Lung microvascular endothelial cell (primary cell): ENCODE measurements at places on chromosomes 4 and X.
A peak's percentile ranks its signal among the peaks of the same experiment; 100 is the strongest.

GRCh38 chr4:24991015-24991414 is 39.7 kb downstream of the LGI2 start:
- peak; percentile 98 for DNase-seq

DNA sequence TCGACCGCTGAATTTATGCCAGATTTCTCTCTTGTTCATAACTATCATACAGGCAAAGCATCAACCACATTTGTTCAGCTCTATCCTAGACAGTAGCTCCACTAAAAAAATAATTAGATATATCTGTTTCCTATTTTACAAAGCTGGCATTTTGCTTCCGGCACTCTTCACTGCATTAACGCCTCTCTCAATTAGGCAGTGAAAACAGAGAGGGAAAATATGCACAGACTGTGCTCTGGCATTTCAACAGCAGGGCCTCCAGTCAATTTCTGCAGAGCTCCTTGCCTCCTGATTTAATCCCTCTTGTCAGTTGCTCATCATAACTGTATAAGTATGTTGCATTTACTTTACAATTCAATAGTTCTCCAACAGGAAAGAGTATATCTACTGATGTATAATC is 666.9 kb upstream of the INTU start:
- no peak for DNase-seq

DNA sequence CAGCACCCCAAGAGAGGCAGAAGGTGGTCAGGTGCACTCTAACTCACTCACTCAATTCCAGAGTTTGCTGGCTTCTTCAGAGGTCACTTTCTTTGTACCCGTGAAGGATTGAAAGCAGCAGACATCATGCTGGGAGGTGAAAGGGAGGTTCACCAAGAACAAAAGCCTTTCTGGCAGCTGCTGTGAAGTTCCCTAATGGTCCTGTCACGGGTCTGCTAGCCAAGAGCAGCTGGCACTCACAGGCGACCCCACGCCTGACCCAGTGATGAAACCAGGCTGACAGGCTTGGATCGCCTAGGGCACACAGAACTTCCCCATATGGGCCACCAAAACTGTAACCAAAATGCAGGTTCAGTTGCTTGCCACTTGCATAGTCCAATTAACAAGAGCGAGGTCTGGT is 11.8 kb downstream of the NUDT11 start:
- DNase-seq = no peak

GRCh38 chr4:6941796-6942195 is 32.2 kb downstream of the TBC1D14 start:
- DNase-seq = no peak

- peak; percentile 45 for DNase-seq
Observed at GRCh38 chrX:152637649-152638442, at the start of gene GABRQ. Gene GABRQ, plus strand, starts transcription at chrX:152637895. Its CDS starts 308 bp downstream, at chrX:152638203.

DNA sequence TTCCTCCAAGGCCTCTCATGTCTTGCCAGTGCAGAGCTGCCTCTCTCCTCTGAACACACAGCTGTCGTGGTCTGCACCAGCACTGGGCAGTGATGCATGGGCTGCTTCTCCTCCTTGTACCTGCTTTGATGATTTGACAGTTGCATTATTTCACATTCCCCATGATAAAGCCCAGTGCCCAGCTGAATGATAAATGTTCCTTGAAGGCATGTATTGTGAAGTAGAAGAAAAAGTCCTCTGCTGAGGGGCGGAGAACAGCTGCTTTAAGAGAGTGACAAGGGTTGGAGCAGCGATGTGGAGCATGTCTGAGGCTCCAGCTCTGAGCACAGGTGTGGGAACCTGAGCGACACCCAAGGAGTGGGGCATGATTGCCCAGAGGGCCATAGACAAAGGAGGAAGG is 21.1 kb upstream of the TRIM2 start:
- no peak for DNase-seq

DNA sequence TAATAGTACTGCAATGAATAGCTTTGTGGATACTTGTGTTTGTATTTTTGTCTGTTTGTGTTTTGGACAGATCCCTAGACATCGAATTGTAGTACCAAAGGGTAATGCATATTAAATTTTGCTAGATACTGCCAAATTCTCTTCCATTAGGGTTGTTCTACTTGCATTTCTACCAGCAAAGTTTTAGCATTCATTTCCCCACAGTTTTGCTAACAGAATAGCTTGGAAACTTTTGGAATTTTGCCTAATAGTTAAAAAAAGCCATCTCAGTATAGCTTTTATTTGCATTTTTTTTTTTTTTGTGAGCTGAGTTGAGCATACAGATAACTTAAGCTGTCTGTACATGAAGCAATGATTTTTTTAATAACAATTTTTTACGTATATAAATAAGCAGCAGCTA is 1084.9 kb downstream of the ADGRL3 start:
- no peak for DNase-seq

DNA sequence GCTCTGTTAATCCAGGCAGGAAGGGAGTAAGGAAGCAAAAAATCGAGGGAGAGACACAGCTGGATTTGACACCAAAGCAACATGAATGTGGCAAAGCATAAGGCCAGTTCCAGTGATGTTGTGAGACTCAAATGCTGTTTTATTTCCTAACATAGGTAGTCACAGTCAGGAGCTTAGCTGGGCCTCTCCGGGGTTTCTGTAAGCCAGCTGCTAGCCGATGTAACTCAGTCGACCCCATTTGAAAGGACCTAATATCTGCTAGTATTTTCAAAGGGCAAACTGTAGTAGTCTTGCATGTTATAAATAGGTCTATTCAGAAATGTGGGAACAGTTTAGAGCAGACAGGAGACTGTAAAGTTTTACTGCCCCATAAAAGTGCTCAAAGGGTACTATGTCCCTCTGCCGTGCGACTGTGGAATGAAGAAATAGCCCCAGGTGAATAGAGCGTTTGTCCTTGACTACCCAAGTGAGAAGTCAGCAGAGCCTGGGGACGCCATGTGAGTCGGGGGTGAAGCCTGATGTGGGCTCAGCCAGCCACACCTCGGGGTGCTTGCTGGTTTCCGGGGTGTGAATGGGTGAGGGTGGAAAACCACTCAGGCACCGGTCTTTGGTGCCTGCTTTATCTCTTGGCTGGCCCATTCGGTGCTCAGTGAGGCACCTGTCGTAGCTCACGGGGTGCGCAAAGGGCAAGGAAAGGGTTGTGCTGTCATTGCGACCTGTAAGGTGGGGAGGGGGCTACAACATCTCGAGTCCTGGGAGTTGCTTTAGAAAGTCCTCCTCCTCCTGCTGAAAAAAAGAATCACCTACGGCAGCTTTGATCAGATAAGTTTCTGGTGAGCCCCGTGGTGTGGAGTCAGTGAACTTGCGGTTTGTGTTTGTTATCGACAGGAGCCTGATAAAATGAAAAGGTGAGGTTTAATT is 745 bp downstream of the TRIM2 start:
- DNase-seq = no peak

- no peak for DNase-seq
Observed at GRCh38 chrX:129731228-129731627, 7.6 kb upstream of the XPNPEP2 start.

- no peak for DNase-seq
Observed at GRCh38 chr4:107389965-107390364, 330.1 kb downstream of the PAPSS1 start.

- DNase-seq = peak; percentile 9
Observed at GRCh38 chrX:148416931-148417330, 83.5 kb upstream of the AFF2 start.

GRCh38 chrX:154661899-154662298 is 8.5 kb upstream of the CTAG2 start:
- DNase-seq = no peak

GRCh38 chrX:138775517-138775916 is 64.0 kb upstream of the FGF13 start:
- DNase-seq = peak; percentile 60

- DNase-seq = no peak
Observed at GRCh38 chrX:20989361-20989760, 384.9 kb upstream of the CNKSR2 start.

DNA sequence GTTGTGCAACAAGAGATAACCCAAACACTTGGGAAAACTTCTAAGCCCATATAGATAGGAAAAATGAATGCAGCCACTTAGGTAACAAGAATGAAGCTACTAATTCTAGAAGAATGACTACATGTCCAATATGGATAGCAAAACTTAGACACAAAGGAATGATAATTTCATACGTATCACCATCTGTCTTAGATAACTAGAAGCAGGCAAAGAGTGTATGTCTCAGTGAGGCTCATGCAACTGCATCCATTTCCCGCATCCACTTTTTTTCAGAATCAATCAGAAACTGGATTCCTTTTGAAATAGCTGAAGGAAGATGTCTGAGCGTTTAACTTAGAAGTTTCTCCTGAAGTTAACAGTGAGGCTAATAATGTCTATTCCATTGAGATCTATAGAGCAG is 408.7 kb upstream of the PITX2 start:
- DNase-seq = no peak

DNA sequence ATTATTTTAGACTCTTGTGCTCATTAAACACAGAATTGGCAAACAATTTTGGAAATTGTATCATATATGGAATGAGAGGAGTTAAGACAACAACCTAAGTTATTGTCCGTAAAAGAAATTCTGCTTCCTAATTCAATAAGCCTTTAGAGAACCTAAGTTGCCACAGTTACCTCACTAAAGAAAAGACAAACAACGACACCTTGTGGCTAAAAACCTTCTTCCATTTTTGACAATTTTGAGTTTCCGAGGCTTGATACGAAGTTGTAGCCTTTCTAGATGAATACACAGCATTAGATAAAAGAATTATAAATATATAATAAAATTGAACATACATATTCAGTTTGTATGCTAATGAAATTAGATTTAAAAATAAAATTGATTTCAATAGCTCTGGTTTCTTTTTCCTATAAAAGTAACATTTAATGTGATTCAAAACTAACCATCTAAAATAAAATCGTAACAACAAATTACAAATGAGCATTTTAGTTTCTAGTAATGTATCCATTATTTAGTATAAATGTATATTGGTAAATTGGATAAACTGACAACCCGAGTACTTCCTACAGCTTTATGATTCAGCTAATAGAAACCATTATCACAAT is 275.1 kb downstream of the GPM6A start:
- DNase-seq = peak; percentile 21

GRCh38 chrX:68822641-68823410 is 6.0 kb upstream of the EFNB1 start:
- peak; percentile 73 for DNase-seq

DNA sequence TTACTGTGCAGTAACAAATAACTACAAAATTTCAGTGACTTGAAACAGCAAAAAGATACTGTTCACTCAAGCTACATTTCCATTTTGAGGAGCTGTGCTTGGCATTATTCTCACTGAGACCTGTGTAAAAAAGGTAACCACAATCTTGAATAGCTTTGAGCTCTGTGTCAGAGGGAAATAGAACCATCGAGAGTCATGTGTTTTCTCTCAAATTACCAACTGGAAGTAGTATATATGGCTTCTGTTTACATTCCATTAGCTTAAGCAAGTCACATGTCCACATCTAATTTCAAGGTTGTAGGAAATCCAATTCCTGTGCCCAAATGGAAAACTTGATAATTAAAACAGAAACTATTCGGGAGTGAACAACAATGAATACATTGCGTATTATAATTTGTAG is 82.9 kb upstream of the BANK1 start:
- no peak for DNase-seq

DNA sequence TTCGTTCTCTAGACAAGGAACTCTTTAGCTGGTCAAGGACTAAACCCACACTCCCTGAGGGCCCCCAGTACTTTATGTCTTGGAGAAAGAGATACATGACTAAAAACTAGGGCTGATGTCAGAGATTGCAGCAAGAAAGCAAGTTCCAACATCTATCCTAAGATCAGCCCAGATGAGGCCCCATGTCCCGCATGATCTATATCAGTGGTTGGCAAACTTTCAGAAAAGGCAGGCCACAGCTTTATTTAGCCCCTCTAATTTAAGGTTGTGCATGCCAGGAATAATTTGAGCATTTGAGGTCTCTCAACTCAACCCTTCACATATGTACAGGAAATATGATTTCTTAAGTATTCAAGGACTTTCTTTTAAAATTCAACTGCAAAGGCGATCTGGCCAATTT is 44.1 kb upstream of the FRMD7 start:
- no peak for DNase-seq

DNA sequence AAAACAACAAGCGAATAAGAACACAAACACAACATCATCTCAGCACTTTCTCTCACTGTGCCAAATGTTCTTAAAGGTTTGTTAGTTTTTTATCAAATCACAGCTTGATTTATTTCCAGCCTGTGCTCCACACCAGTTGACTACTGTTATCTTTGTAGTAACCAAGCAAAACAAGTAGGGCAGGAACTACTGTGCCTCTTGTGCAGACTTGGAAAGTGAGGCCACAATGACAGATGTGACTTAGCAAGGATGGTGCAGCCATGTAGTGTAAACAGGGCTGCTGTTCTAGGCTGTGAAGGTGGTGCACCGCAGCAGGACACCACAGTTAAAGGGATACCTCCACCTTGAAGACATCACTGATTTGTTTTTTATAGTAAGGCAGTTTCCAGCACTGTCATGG is 170.0 kb downstream of the IL1RAPL1 start:
- no peak for DNase-seq

GRCh38 chr4:26001816-26002215 is 87.8 kb downstream of the SMIM20 start:
- no peak for DNase-seq

DNA sequence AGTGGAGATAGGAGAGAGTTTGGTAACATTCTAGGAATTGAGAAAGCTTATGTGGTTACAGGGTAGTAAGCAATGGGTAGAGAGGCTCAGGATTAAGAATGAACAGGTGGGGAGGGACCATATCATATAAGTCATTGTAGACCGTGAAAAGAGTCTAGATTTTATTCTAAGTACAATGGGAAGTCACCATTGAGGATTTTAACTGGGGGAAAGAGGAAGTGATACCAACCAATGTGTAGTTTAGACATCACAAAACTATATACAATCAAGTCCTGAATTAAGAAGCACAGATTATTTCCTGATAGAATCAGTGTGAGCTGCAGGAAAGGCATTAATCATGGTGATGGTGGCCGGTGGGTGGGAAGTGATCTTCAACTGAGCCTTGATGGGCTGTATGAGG is 178.3 kb upstream of the ZIC3 start:
- DNase-seq = no peak

- peak; percentile 23 for DNase-seq
Observed at GRCh38 chr4:4693258-4693657, 151.4 kb upstream of the STX18 start.

DNA sequence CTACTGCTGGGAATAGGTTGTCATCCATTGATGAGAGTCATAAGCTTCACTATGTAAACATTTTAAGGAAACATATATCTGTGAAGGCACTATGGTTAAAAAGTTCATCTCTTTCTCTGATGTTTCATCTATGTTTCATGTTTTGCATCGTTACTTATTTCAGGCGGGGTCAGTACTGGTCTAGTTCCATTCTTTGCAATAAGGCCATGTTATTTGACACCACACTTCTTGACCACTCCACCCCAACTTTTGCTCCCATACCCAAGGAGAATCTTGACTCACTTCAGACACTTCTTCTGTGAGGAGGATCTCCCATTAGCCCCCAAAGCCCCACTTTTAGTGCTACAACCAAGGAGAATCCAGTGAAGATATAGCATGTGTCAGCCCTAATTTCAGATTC is 119.4 kb downstream of the GRIA3 start:
- no peak for DNase-seq
